Renal cortex interstitium (tissue), 15 donors: ENCODE measurements at places on chromosomes 13 and 19.

DNA sequence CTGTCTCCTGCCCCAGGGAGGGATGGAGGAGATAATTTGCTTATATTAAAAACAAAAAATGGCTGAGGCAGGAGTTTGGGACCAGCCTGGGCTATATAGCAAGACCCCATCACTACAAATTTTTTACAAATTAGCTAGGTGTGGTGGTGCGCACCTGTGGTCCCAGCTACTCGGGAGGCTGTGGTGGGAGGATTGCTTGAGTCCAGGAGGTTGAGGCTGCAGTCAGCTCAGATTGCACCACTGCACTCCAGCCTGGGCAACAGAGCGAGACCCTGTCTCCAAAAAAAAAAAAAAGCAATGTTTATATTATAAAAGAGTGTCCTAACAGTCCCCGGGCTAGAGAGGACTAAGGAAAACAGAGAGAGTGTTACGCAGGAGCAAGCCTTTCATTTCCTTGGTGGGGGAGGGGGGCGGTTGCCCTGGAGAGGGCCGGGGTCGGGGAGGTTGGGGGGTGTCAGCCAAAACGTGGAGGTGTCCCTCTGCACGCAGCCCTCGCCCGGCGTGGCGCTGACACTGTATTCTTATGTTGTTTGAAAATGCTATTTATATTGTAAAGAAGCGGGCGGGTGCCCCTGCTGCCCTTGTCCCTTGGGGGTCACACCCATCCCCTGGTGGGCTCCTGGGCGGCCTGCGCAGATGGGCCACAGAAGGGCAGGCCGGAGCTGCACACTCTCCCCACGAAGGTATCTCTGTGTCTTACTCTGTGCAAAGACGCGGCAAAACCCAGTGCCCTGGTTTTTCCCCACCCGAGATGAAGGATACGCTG lies 184.0 kb downstream of the KDM4B start:
- DNase-seq = no peak

DNA sequence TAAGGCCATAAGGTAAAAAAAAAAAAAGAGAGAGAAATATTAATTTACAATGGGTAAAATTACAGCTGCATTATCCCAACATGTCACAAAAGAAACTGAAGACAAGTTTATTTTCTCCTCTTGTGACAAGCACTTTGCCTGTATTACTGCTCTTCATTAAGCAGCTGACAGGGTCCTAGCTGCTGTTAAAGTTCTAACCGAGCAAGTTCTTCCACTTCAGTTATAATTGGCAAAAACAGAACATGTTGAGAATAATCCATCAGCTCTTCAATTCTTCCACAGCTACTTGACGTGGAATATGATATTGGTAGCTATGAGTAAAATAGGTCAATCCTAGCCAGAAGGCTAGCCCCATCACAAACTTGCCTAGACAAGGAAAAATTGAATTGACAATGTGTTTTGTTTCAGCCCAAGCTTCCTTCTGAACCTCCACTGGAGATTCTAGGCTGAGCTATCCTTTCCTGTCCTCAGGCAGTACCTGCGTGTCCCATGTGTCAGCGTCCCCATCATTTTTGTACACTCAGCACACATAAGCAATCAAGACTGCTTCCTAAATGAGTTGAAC lies 32.2 kb upstream of the DOCK9 start:
- DNase-seq = no peak

DNA sequence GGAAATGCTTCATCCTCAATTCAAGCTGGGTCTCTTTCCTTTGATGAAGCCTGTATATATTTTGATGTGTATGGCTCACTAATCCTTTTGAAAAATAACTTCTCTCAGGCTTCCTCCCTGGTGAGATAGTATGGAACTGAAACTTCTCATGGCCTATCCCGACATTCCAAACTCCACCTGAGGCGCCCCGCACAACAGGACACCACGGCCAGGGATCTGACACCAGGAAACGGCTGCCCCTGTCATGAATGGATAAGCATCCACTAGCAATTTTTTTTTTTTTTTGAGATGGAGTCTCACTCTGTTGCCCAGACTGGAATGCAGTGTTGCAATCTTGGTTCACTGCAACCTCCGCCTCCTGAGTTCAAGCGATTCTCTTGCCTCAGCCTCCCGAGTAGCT lies 16.4 kb downstream of the SLC7A1 start:
- DNase-seq = no peak

DNA sequence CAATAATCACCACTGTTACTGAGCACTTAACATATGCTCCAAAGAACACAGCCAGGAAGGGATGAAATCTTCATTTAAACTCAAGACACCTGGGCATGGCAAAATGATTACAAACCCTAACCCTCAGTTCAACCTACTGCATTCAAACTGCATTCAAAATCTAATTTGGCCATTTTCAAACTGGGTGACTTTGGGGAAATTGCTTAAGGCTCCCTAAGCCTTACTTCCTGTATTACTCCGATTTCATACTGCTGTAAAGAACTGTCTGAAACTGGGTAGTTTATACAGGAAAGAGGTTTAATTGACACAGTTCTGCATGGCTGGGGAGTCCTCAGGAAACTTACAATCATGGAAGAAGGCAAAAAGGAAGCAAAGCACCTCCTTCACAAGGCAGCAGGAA lies 50.4 kb downstream of the CBY2 start:
- DNase-seq = no peak

GRCh38 chr19:16739546-16739945 lies 19.9 kb downstream of the NWD1 start:
- DNase-seq = no peak
